ENCODE measurements at places on chromosomes 3 and 15.

- DNase-seq, result no peak
These were observed 18.3 kb downstream of the THBS1 start for GRCh38 chr15:39598958-39599845.

GRCh38 chr15:31236184-31237042 is 90.2 kb upstream of the KLF13 start:
- DNase-seq, result peak; percentile 95

DNA sequence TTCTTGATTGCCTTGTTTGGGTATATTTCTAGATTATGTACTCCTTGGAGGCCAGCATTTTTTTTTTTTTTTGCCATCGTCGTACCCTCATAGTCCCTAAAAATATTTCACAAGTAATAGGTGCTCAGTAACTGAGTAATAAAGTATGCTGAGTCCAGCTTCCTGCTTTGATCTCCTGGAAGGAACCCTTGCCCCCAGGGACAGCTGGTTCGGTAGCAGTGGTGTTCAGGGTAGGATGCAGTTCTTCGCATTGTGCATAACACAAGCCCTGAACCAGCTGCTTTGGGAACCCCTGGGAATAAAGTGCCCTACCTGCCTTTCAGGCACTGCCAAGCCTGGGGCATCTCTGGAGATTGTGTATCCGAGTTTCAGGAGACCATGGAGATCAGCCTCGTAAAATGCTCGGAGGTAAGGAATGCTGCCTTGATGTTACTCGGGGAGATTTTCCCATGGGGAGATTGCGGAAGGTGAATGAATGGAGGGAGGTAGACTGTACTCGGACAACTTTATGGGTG is 7.6 kb downstream of the MYZAP start:
- no peak for DNase-seq

- no peak for DNase-seq
These were observed 26.6 kb upstream of the SYNPR start for GRCh38 chr3:63251499-63251898.

DNA sequence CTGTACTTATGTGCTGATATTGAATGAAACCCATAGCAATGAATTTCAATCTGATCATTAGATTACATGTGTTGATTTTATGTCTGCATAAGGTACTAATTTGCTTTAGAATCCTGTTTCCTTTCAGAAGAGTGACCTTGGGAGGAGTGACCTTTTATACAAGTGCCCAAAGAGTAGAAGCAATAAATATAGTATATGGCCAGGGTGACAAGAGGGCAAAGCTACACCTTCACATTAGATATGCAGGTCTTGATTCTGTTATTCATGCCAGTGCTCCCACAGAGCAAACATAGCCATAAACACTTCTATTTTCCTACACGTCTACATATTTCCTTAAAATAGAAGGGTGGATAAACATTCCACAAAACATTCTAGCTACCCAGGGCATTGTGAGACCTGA is 158.2 kb upstream of the RAP2B start:
- DNase-seq, result no peak

DNA sequence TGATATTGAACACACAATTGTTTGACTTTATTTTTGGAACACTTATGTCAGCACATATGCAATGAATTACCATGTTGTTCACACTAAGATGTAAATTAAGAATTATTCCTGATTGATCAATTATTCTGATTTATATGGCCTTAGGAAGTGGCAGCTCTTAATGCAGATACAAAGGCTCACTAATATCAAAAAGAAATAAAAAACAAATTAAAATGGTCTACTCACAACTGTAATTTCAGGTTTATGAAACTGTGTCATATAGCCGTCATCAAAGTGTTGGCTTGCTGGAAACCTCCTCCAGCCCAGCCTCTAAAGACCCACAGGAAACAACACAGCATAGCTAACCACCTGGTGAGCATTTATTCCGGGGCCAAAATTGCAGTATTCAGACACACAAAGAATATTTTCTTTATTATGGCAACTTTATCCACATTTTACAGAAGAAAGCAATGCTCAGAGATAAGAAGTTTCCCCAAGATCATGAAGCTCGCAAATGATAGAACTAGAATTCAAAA is 33.4 kb downstream of the PDZRN3 start:
- DNase-seq, result no peak
